Kidney (tissue), 22 donors: ENCODE measurements at places on chromosomes 16 and 17. TPM values are rescaled to one million over a fixed set of nuclear protein-coding genes. Genes with fewer than 3 reads are reported as not detected.

The PRRT2 gene
- 1.9 TPM for total RNA-seq

- no peak for DNase-seq
Observed at GRCh38 chr17:82812058-82812457, 27.8 kb downstream of the ZNF750 start.

DNA sequence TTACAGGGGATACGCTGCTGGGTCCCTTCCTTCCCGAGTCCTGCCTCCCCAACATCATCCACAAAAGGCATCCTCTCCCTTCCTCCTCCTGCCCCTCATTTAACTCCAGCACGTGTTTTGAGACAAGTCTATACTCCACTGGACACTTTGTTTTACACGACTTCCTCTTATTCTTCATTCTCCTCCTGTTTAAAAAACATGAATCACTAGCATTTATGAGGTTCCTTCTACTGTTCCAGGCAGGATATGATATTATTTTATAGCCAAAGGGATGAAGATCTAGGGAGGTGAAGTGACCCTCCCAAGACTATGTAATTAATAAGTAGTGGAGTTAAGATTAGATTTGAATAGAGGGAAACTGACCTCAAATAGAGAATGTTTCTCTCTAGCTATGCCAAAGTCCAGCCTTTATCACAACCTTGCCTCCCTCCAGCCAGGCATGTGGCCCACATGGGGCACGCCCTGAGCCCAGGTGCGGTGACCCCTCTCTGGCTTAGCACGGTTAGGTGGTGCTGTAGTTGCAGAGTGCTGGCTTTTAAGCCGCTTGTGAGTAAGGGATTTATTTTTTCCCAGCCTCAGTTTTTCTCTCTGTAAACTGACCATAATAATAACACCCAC is 1.3 kb upstream of the HSD17B2 start:
- no peak for DNase-seq

DNA sequence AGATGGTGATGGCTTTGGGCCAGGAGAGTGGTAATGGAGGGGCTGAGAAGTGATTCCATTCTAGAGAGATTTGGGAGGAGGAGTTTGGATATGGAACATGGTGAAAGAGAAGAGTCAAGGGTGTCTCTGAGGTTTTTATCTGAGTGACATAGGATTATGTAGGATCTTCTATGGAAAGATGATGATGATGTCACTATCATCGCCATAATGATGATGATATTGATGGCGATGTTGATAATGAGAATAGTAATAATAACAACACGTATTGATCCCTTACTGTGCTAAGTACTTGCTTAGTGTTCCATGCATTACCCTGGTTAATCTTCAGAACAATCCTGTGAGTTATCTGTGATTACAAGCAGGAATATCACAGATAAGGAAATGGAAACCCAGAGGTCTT is 16.6 kb downstream of the PDILT start:
- DNase-seq: no peak

DNA sequence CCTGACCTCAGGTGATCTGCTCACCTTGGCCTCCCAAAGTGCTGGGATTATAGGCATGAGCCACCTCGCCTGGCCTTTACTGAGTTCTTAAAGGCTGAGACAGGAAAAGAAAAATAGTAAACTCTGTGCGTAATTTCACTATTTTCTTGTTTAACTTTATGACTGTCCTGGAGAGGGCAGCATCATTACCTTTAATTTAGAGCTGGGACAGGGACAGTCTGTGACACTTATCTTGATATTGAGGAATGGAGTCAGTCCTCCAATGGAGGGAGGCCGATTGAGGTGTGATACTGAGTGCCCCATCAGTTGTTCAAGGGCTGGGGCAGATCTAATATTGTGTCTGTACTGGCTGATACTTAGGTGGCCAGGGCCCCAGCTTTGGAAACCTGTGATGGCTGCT is 21.5 kb upstream of the SPN start:
- no peak for DNase-seq

The RASL10B gene
- total RNA-seq: 2.4 TPM

- no peak for DNase-seq
Observed at GRCh38 chr16:89312194-89312593, 94.7 kb downstream of the ZNF778 start.
